Colonic mucosa (tissue), 4 donors: ENCODE measurements at places on chromosomes 6 and 20. TPM values are rescaled to one million over a fixed set of nuclear protein-coding genes. Genes with fewer than 3 reads are reported as not detected.

Gene MANEA
- total RNA-seq = 7.5 TPM

Gene TSPO2
- not detected for total RNA-seq

Gene ABHD16B
- not detected for total RNA-seq

Gene CHRNA4
- 0.05 TPM for total RNA-seq

Gene SLPI
- total RNA-seq = 113 TPM

Gene RUNX2
- 1.7 TPM for total RNA-seq

Gene HTR1B
- 0.32 TPM for total RNA-seq

Gene FUT9
- total RNA-seq = not detected

Gene REM1
- 0.32 TPM for total RNA-seq

Gene COX4I2
- total RNA-seq = 0.52 TPM

Gene BHLHE23
- total RNA-seq = not detected

Gene HRH3
- total RNA-seq = not detected

Gene FAM217A
- total RNA-seq = not detected

Gene ROMO1
- total RNA-seq = 268 TPM

Gene CCDC170
- total RNA-seq = 0.86 TPM
